ENCODE measurements at places on chromosomes 6 and 20.

- no peak for ATAC-seq
Observed at GRCh38 chr6:34510299-34510698, 44.4 kb downstream of the PACSIN1 start.

- no peak for ATAC-seq
Observed at GRCh38 chr6:31362751-31363150, 5.8 kb upstream of the HLA-B start.

- no peak for ATAC-seq
Observed at GRCh38 chr6:119207971-119208725, 129.7 kb upstream of the FAM184A start.

GRCh38 chr6:121780325-121781321, 345.2 kb downstream of the GJA1 start:
- ATAC-seq = peak; percentile 98

DNA sequence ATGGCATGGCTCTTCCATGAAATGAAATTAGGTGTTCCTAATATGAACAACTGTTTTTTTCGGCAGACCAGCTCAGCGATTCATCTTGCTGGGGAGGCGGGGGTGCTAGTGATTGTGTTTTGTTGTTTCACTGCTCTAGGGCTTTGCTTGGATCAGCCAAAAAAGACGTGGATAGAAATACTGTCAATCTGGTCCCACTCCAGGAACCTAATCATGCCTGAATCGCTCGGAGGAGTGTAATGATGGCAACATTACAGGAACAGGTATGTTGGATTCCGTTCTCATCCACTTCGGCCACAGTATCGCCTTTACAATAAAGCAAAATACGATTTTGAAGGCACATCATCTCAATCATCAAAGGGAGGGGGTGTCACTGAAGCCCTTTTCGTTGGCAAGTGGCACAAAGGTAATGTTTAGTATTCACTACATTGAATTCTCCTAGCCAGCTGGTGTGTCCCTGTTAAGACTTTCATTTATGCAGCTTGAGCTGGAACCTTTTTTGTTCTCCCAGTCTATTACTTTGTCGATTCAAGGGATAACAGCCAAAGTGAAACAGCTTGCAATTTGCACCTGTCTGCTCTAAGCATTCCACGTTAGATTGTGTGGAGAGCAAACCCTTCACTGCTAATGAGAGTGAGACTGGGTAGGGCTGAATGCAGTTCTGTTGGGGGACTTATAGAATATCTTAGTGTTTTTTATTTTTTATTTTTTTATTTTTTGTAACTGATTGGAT, 477.7 kb downstream of the TFAP2A start:
- no peak for ATAC-seq

DNA sequence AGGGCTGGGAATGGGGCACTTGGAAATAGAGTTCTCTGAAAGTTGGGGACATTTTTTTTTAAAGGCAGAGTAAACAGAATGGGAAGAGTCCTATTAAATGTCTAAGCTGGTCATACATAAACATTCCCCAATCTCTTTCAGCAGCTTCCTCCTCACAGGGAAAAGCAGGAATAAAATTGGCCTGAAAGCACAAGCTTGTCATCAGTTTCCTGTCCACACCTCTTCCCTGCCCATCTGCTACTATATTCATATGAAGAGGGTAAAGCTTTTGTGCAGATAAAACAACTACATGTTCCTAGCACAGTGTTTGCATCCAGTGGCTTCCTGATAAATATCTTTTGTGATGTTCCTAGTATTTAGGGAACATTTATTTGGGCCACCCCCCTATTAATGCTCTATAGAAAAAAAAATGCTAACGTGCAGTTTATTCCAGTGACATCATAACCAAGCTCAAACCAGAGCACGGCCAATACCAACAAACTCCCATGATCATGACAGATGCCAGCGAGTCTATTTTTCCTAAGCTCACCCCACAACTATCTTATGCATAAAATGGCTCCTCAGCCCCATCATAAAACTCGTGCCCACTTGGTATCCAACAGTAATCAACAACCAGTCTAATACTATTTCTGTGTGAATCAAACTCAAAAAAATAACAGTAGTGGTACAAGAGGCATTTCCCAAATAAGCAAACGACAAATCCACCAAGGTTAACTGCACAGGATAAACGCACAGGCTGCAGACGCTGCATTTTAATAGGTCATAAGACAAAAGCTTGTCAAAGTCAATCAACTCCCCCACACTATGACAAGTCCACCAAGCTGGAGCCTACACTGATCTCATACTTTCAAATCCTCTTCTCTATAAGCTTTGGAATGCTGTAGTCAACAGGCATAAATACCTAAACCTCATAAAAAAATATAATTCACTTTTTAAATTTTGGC, 95.3 kb downstream of the EPB41L2 start:
- ATAC-seq = no peak

- no peak for ATAC-seq
Observed at GRCh38 chr6:105164418-105164817, 15.4 kb downstream of the POPDC3 start.

DNA sequence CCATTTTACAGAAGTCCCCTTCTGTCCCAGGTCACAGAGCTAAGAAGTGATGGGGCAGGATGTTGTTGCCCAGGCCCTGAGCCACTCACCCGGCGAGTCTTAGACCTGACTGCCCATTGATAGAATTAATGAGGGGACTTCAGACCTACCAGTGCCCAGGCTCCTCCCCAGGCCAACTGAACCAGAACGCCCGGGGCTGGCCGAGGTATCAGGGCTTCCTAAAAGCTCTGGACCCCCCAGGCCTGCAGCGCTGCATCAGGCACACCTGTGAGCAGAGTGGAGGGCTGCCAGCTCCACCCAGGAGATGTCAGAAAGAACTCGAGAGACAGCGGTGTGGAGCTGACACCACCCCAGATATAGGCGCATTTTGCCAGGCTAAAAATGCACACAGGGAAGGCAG, 3.5 kb downstream of the GPR31 start:
- ATAC-seq = no peak

DNA sequence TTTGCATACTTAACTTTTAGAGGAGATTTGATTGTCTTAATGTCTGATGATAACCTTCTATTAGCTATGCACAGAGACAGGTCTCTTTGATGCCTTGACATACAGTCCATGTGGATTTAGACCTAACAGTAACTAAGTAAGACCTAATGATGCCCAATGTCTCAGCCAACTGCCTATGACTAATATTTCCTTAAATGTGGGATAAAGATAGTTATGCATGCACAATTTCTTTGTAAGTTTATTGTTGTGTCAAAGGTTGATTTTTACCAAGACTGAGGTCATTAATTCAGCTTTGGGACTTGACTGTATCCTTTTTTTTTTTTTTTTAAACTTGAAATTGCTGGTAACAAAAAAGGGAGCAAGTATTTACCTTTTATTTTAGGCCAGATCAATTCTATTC, 450.0 kb downstream of the HAO1 start:
- ATAC-seq = no peak

GRCh38 chr20:49345524-49345923, 67.7 kb upstream of the ZNFX1 start:
- peak; percentile 68 for ATAC-seq

DNA sequence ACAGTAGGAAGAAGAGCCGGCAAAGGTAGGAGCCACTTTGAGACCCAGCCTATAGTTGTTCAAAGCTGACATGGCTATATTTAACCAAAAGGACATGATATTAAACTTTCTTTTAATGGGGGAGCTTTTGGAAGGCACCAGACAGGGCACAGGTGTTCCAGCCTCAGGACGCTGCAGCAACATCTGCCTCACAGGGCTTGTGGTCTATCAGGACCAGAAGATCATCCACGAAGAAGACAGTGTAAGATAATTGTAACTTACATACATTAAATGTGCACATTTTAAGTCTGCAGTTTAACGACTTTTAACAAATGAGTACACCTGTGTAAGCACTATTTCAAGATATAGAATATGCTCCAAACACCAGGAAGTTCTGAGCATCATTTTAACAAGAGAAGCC, 168.2 kb upstream of the PMEPA1 start:
- no peak for ATAC-seq

All from esophagus mucosa (tissue), 1 donor.